Breast epithelium (tissue), 4 donors: ENCODE measurements at places on chromosomes 4 and X.

DNA sequence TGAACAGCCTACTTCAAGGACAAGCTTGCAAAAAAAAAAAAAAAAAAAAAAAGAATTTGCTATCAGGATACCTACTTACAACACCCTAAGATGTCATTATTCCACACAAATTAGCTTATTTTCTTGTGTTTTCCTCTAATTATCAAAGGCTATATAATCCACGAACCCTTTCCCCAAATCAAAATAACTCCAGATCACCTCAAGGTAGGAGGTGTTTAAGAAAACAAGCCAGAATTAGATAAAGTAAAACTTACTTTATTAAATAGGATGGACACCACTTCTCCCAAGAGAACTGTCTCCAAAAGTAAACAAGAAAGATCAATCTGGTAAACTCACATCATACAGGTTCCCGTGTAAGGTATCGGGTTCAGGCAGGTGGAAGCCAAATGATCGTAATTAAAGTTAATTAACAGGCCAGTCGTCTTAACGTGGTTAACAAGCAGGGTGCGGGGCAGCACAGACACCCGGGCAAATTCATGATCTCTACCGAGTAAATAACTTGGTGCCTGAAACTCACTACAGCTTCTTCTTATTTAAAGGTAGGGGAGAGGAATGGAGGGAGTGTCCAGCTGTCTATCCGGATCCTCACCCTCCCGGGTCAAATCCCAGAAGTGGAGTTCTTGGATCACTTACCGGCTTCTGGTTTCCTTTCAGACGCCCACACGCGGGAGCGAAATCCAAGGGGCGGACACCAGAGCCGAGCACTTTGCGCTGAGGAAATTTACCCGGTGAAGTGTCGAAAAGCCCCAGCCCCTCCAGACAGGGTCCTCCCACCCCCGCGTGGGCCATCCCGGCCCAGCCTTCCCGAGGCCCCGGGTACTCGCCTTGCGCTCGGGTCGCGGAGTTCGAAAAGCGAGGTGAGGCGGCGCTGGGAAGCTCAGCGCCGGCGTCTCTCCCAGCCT, 708 bp downstream of the ARAP2 start:
- DNase-seq = peak; percentile 54

DNA sequence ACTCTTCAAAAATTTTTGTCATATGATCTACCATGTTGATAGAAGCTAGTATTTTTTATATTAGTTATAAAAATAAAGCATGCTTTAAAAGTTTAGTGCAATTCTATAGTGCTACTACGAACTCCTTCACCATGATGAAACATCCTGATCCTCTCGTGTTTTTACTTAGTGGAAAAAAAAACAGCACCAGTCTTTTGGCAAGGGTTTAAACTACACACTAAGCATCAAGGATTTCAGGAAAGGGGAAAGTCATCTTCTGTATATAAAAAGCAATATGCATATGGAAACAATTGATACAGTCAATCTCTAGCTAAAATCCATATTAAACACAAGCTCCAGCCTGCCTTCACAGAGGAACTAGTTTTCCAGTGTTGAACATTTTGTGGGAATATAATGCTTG, 18.7 kb downstream of the CHM start:
- no peak for DNase-seq

DNA sequence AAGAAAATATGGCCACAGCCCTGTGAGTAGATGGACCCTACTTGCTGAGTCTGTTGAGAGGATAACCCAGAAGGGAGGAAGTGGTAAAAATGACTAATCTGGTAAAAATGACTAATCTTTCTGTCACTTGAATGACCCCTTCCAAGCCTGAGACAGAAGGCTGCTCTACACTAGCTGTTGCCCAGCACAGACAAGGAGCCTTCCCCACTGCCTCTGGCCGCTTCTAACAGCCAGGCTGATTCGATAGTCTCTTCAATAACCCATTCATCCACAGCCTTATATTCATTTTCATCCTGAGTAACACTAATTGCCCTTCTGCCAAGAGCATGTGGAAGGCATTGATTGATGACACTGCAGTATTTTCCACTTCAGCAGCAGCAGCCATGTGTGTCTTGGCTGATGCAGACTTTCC, 18.4 kb downstream of the MAGEB17 start:
- no peak for DNase-seq

GRCh38 chr4:20127626-20128025, 124.1 kb upstream of the SLIT2 start:
- DNase-seq = no peak

DNA sequence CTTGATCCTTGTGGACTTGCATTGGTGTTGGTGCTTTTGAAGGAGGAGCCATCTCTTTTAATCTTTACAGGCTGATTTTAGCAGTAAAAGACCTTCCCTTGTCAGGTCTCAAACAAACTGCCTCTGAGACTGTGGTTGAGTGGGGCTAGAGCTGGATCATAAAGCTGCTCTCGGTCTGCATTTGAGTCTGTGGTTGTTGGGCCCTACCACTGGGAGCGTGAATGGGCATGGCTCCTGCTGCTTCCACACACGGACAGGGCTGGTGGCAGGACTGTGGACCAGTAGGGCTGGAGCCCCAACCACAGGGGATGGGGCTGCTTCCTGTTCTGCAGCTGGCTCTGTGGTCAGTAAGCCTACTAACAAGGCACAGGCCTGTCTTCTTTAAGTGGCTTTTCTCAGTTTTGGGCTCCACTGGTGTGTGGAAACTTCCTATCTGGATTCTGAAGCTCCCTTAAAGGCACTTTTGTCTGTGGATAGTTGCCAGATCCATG, 130.6 kb downstream of the RBM46 start:
- no peak for DNase-seq

GRCh38 chrX:124829930-124830329, 483.6 kb downstream of the SH2D1A start:
- DNase-seq = no peak

DNA sequence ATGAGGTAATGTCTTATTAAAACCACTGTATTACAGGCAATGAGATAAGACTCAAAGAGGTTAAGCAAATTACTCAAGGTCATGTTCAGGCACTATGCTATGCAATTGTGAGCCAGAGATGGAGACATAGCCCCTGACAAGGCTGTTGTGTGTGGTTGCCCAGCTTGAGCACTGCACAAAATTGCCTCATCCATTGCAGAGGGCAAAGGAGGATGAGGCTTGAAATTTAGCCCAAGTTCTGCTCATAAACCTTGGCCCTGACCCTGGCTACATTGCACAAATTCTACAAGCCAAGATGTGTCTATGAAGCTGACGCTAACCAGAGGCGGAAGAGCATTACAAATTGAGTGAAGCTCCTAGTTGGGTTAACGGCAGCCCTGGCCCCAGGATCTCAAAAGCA, 65.6 kb upstream of the PGM2 start:
- no peak for DNase-seq

GRCh38 chr4:10740891-10741620, 56.5 kb upstream of the CLNK start:
- no peak for DNase-seq

DNA sequence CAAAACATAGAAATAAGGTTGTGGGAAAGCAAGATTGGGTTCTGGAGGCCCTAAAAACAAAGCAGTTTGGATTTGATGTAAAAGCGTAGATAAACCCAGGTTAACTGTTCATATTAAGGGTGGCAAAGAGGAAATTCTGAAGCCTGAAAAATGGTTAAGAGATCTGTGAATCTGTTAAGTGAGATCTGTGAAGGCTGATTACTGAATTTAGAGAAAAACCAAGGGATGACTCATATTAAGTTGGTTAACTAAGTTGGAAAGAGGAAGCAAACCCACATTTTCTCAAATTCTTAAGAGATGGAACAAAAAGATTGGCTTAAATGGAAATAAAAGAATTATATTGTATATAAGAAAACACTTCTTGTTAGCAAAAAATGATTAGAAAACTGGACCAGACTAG, 22.8 kb downstream of the GPAT3 start:
- DNase-seq = no peak

- DNase-seq = no peak
Measured at GRCh38 chrX:152245213-152245612, 106.8 kb upstream of the MAGEA10 start.

GRCh38 chr4:33841120-33841519, 2403.2 kb downstream of the ARAP2 start:
- no peak for DNase-seq

- no peak for DNase-seq
Measured at GRCh38 chr4:36326476-36327029, 45.1 kb downstream of the DTHD1 start.

GRCh38 chrX:24392709-24393108, 32.3 kb downstream of the SUPT20HL1 start:
- no peak for DNase-seq

DNA sequence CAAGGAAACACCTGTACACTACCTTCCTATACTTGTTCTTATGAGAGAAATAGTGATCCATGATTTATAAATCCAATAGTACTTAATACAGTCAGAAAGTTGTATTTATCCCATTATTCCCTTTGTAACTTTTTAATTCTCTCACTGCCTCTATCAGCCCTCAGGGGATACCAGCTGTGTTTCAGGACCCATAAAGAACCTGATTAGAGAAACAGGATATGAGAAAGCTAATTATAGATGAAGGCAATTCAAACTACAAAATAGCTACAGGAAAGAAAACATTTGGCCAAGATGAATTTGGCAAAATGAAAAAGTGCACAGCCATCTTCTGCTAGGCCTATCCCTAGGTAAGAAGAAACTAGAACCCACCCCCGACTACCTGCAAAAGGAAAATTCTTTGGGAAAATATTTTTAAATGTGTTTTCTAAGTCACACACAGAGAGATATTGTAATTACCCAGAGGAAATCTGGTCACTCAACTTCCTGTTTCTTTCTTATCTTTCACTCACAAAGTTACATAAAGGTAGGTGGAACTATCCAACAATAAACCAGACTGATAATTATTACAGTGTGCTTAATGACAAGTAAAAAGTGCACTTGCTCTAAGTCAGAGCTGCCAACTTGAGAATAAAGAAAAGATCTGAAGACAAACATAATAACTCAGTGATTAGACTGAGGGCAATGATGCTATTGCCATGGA, 836.5 kb upstream of the HTR2C start:
- no peak for DNase-seq

- no peak for DNase-seq
Measured at GRCh38 chr4:169975131-169975837, 50.9 kb downstream of the MFAP3L start.

- DNase-seq = no peak
Measured at GRCh38 chr4:110059556-110060191, 138.7 kb downstream of the ELOVL6 start.

DNA sequence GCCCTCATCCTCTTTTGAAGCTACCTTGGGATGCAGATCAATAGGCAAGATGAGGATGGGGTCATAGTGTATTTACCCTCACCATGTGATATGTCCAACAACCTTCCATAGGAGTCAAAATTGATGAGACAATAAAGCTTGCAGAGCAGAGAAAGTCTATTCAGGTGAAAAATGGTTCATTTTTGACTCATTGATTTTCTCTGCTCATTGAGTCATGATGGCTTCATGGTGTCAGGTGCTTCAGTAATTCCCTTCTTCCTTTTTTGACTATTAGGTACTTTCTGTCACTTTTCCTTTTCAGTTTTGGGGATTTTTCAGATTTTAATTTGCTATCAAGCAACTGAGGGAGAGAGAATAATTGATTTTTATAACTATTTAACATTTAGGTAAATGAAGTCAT, 55.9 kb upstream of the IL2 start:
- no peak for DNase-seq

- no peak for DNase-seq
Measured at GRCh38 chr4:6271206-6271605, 1.6 kb downstream of the WFS1 start.

- DNase-seq = no peak
Measured at GRCh38 chrX:115525486-115525885, 35.5 kb upstream of the PLS3 start.

DNA sequence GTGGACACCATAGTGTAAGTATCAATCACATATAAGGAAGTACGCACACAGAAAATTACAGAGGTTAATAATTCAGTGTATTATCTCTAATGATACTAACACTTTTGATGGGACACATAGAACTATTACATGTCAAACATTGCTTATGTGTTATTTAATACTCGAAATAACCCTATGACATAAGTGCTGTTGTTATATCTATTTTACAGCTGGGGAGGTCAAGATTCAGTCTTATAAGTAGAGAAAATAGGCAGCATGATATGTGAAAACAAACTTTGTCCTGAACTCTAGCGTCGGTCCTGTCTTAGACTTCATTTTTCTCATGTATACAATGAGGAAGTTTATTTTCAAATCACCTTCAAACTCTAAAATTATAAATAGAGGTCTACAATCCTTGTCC, 23.2 kb downstream of the ENPEP start:
- no peak for DNase-seq

GRCh38 chr4:101596781-101597552, 193.6 kb upstream of the BANK1 start:
- no peak for DNase-seq

- no peak for DNase-seq
Measured at GRCh38 chr4:107130157-107130556, 94.0 kb upstream of the DKK2 start.

GRCh38 chrX:100695991-100696390, 35.9 kb downstream of the SYTL4 start:
- DNase-seq = no peak

DNA sequence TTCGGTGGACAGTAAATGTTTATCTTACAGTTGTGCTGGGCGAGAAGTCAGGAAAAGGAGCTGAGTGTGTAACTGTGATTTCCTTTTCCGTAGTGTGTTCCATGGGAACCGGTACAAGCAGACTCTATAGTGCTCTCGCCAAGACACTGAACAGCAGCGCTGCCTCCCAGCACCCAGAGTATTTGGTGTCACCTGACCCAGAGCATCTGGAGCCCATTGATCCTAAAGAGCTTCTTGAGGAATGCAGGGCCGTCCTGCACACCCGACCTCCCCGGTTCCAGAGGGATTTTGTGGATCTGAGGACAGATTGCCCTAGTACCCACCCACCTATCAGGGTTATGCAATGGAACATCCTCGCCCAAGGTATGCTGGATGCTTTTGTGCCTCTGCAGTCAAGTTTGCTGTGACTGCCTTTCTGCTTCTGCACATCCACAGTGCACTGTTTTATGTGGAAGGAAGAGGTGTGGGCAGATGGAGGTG, 27.4 kb downstream of the NOCT start:
- no peak for DNase-seq

DNA sequence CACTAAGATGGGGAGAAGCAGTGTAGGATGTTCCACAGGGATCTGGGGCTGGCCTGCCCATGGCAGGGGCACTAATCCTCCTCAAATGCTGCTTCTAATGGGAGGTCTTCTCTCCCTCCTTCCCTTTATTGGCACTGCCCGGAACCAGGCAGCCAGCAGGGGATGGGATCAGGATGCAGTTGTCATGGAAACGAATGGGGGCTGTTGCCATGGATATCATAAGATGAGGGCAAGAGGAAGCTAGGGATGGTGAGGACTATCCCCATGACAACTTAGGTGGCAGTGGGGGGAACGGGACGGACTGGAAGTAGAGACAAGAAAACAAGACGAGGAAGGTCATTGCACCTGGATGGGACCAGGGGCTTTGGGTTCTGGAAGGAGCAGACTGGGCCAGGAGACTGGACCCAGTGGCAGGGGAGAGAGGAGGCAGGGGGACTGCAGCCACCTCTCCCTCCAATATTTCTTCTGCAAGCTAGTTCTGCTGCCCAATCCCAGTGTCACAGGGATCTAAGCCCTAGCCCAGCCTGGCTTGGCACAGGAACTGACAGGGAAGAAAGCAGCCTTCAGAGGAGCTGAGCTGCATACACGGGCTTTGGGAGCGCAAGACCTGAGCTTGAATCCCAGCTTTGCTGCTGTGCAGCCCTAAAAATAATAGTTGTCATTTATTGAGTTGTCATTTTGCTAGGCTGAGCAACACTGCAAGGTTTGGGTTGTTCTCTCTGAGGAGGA, 19.0 kb downstream of the IQSEC2 start:
- no peak for DNase-seq

- DNase-seq = no peak
Measured at GRCh38 chrX:123835661-123836371, 24.0 kb upstream of the XIAP start.

- DNase-seq = no peak
Measured at GRCh38 chr4:138981930-138982390, 33.6 kb upstream of the NOCT start.
